ENCODE measurements at places on chromosomes 13 and 19.

GRCh38 chr19:17560205-17560595 lies 4.8 kb downstream of the COLGALT1 start:
- peak; percentile 95 for DNase-seq

DNA sequence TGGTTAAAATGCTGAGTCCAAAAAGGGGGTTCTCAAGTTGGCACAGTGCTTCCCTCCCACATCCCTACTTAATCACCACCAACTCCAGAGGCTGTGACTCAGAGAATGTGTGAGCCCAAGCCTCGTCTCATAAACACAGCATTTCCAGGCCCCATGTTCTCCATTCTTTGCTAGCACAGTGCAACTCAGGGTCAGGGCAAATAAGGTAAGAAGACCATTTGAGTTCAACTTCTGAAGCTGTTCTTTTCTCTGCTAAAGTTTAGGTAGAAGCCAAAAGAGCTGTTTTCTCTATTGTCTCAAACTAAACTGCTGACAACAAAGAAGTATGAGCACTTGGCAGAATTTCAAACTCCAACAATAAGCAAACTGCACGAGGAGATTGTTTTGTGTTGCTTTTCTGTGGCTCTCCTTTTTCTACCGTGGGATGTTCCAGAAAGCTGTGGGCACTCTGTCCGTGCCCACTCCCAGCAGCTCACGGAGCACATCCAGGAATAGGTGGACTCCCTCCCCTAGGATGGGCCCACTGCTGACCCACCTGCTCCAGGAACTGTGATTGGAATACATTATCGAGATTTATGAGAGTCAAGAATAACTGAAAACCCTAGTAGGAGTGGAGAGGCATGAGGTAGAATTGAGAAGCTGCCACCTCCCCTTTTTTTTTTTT lies 494.3 kb downstream of the COG6 start:
- peak; percentile 82 for DNase-seq

DNA sequence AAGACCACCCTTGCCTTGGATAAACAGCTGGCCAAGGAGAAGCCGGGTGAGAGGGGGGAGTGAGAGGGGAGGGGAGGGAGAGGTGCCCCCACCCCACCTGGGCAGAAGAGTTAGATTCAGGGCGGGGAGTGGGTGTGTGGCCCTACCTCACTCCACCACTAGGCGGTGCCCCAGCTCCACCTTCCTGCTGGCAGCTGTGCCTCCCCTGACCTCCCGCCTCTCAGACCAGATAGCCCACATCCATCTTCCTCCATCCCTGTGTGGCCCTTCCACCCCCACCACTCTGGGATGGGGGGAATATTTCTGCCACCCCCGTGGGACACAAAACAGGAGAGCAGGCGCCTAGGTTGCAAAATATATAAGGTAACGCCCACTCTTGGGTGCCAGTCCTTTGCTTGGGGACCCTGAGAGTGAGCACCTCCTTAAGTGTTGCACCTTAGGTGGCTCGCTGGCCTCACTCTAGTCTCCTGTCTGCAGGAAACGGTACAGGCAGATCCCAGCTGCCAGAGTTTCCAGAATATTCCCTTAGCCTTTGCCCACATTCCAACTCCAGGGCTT lies 13.8 kb upstream of the EHD2 start:
- peak; percentile 62 for DNase-seq

- no peak for DNase-seq
Observed at GRCh38 chr19:15507068-15508034, 974 bp upstream of the CYP4F22 start.

- DNase-seq = peak; percentile 39
Observed at GRCh38 chr19:48480183-48480557, 11.0 kb downstream of the CYTH2 start.

DNA sequence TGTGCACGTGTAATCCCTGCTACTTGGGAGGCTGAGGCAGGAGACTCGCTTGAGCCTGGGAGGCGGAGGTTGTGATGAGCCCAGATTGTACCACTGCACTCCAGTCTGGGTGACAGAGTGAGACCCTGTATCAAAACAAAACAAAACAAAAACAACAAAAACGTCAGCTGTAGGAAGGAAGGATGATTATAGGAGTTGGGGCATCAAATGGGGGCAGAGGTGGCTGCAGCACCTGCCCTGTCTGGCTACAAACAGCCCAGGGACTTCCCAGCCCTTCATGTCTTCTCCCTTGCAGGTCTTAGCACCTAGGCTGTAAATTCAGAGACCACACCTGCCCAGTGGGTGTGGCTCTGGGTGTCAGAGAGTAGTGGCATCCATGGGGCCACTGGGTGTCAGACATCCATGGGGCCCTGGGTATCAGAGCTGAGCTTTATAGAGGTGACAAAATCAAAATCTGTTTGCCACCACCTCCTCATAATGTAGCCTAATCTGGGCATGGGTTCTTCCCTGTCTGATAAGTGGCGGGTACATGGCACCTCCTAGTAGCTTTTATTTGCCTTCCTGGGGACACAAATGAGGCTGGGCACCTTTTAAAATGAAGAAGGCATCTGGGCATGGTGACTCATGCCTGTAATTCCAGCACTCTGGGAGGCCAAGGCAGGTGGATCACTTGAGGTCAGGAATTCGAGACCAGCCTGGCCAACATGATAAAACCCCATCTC lies 4.7 kb upstream of the B3GNT3 start:
- no peak for DNase-seq

DNA sequence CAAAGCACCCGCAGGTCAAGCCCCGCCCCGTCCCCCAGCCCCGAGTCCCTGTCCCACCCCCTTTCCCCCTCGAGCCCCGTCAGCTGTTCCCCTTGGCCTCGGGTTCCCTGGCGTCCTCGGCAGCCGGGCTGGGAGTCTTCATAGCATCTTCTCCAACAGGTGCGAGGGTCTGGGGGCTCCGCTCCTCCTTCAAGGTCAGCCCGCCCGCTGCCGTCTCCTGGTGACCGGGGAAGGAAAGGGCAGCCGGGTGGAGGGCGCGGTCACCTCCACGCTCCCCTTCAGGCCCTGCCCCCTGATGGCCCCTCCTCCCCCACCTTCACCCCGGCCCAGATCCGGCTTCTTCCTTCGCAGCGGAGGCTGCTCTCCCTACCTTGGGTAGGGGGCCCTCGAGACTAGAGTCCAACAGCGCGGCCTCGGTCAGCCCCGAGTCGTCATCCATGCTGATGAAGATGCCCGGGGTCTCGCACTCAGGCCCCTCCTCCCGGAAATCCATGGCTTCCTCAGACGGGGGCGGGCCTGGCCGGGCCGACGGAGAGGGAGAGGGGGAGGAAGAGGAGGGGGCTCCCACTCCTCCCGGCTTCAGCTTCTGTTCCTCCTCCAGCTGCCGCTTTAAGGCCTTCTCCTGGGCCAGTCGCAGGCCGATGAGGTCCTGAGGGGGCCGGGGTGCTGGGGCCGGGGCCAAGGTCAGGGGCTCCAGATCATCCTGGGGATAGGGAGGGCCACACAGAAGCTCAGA lies 541 bp upstream of the RSPH6A start:
- no peak for DNase-seq

DNA sequence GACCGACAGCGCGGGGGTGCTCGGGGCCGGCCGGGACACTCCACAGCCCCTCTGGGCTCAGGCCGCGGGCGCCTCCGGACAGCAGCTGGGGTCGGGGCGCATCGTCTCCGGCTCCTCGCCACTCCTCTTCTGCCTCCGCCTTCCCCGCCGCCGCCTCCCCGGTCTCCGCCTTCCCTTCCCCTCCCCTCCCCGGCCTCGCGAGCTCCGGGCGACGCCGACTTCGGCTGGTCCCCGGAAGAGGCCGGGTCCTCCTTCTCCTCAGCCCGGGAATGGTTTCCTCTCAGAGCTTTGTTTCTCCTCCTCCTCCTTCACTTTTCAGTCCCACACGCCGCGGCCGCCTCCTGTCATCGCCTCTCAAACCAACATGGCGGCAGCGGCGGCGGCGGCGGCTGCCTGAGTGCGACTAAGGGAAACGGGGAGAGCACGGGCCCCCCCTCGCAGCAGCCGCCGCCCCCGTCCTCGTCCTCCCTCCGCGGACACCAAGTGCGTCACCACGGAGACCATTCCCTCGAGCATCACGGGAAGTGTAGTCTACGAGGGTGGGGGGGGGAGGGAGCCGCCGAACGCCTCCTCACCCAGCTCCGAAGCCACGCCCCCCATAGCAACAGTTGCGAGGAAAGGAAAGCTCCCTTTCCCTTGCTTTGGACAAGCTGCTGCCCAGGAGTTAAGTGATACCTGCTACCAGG lies at the start of gene UBL3:
UBL3 (minus strand) TSS at position 405 of the 686 bp plus-strand sequence. CDS start 1,079 bp downstream, outside the sequence.
- DNase-seq = peak; percentile 95

DNA sequence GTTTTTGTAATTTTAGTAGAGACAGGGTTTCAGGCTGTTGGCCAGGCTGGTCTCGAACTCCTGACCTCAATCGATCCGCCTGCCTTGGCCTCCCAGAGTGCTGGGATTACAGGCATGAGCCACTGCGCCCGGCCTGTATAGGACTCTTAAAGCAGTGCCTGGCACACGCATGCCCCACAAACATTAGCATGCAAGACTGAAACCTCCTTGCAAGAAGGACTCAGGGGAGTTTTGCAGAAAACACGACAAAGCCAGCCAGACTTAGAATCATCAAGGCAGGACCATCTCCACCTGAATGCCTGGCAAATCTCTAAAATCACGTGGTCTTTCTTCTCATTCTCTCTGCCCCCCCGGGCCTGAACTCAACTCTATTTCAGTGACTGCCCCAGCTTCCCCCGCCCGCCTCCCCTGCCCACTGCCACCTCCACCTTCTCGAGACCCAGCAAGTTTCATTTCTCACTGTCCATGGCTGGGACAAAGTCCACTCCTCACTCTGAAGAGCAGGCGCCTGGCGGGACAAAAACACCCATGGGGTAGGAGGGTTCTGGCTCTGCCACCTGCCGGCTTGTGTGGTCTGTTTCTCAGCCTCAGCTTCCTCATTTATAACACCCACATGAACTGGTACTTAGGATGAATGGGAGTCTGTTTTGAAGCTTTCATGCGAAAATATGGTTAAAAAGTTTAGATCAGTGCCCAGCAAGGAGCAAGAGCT lies 2.4 kb downstream of the TICAM1 start:
- DNase-seq = peak; percentile 64

- peak; percentile 7 for DNase-seq
Observed at GRCh38 chr13:39602277-39602613, 748 bp downstream of the LHFPL6 start.

DNA sequence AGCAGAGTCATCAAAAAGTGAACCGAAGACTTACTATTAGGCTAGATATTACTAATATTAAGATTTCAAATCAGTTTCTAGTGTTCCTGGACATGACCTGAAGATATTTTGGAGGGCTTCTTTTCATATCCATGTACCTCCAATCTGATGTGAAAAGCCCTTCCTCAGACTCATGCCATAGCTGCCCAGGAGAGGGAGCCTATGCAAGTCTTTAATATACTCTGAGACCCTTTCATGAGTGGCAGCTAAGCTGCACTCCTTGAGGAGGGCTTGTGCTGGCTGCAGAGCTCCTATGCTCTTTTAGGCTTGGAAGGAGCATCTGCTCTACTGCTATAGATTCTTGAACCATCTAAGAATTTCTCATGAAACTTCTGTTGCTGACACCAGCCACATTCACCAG lies 715.3 kb downstream of the OLFM4 start:
- no peak for DNase-seq

DNA sequence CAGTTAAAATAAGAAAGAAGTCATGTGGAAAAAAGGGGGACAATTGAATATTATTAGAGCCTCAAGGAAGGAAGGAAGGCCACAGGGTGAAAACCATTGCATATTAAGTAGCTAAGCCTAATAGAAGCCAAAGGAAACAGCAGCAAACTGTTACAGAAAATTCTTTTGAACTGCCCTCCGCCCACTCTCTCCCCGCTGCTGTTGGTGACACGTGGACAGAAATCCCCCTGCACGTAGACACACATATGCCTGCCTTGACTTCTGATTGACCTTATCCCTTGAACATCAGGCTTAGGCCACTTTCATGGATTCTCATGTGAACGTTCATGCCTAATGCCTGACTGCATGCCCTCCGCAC lies 229.1 kb downstream of the KCNRG start:
- DNase-seq = no peak

DNA sequence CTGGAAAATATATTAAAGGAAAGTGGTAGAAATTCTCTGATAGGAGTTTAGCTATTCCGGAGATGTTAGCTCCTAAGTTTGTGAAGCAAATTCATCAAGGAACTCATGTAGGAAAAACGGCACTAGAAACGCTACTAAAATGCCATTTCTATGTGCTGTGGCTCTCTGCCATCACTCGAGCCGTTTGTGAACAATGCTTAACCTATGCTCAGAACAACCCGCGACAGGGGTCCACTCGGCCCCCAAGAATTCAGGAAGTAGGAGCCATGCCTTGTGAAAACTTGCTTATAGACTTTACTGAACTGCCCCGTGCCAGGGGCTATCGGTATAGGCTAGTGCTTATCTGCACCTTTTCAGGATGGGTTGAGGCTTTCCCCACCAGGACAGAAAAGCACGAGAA lies 14.2 kb upstream of the SLC15A1 start:
- no peak for DNase-seq

GRCh38 chr19:10270616-10271394 lies at the start of gene ICAM1:
Gene ICAM1 (plus strand): TSS chr19:10271120. CDS start chr19:10271160, 40 bp downstream.
- peak; percentile 96 for DNase-seq

DNA sequence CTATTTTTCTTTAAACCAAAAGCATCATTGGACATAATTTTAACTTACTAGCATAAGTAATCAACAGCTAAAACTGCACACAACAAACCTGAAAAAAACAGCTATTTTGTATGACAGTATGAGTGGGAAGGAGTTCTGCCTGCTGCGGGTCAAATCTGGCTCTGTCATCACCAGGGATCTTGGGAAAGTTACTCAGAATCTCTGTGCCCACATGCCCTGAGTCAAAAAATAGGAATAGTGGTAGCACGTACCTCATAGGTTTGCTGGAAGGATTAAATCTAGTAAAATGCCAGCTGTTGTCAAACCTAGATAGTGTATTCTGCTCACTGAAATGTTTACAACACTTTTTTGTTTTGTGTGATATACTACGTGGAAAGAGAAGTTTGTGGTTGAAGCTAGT lies 1.1 kb downstream of the CLN5 start:
- peak; percentile 81 for DNase-seq

DNA sequence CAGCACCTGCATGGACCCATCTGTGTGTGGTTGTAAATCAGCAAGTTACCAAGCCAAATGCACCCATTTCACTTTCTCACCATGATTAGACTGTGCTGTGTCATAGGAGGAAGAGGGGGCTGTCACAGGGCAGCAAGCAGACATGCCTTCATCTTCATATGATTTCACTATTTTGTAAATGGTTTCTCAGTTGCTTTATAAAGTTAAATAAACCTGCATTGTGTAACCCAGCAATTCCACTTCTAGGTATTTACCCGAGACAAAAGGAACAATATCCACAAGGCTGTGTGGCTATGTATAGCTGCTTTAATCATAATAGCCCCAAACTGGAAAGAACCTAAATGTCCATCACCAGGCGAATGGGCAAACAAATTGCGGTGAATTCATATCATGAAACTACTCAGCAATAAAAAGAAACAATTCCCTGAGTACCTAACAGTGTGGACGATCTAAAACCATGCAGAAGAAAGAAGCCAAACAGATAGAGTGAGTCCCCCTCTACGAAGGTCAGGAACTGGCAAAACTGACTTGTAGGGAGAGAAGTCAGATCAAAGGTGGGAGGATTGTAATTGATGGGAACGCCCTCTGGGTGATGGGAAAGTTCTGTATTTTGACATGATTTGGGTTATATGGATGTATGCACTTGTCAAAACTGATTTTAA lies 185.4 kb downstream of the COL4A1 start:
- DNase-seq = no peak

- DNase-seq = no peak
Observed at GRCh38 chr13:108302279-108302678, 32.8 kb downstream of the TNFSF13B start.
